ENCODE measurements at places on chromosomes 12 and 14. TPM values are rescaled to one million over a fixed set of nuclear protein-coding genes. Genes with fewer than 3 reads are reported as not detected.

The KERA gene
- total RNA-seq: not detected

The TCL1B gene
- not detected for total RNA-seq

The KRT72 gene
- total RNA-seq: not detected

The SPIC gene
- total RNA-seq: not detected

The UBC gene
- total RNA-seq: 1,419 TPM

The REC8 gene
- total RNA-seq: 55.0 TPM

The DGLUCY gene
- total RNA-seq: 56.1 TPM

The GLTP gene
- 57.7 TPM for total RNA-seq

The P2RX2 gene
- total RNA-seq: not detected

The NRL gene
- 4.9 TPM for total RNA-seq

The ADIPOR2 gene
- 20.8 TPM for total RNA-seq

The TPCN1 gene
- total RNA-seq: 29.5 TPM

The C12orf50 gene
- total RNA-seq: not detected

The PTPRB gene
- total RNA-seq: 147 TPM

The PIP4P1 gene
- total RNA-seq: 20.9 TPM

The SIRT4 gene
- 0.88 TPM for total RNA-seq

The INHBC gene
- total RNA-seq: not detected

The TAS2R31 gene
- total RNA-seq: 2.9 TPM

The KRT75 gene
- total RNA-seq: not detected

The ACVRL1 gene
- 933 TPM for total RNA-seq

The SDS gene
- total RNA-seq: not detected

The PZP gene
- total RNA-seq: 0.24 TPM

The CCDC38 gene
- total RNA-seq: not detected

The KRT71 gene
- total RNA-seq: not detected

The A2M gene
- total RNA-seq: 74.4 TPM

The PLA2G1B gene
- total RNA-seq: not detected

The CLEC9A gene
- total RNA-seq: not detected

The RIPK3 gene
- total RNA-seq: 2.6 TPM

The GATC gene
- total RNA-seq: 19.9 TPM

The HOXC9 gene
- total RNA-seq: 5.7 TPM

The KRT81 gene
- not detected for total RNA-seq

The RFX4 gene
- total RNA-seq: not detected

The TGFB3 gene
- 0.53 TPM for total RNA-seq

The COCH gene
- total RNA-seq: 1.8 TPM

The ING4 gene
- total RNA-seq: 49.7 TPM

The REM2 gene
- total RNA-seq: not detected

The OVCH1 gene
- not detected for total RNA-seq

The NKX2-1 gene
- total RNA-seq: not detected

The NEDD1 gene
- 21.0 TPM for total RNA-seq

The BMP4 gene
- total RNA-seq: 50.6 TPM

The SPPL3 gene
- total RNA-seq: 19.7 TPM

The OR6C74 gene
- not detected for total RNA-seq

The SVOP gene
- total RNA-seq: not detected

The COX8C gene
- not detected for total RNA-seq

The PAX9 gene
- 0.34 TPM for total RNA-seq

Data from glomerular endothelial cell (primary cell).